Cardiac muscle cell (in vitro differentiated cells and primary cell): ENCODE measurements at places on chromosomes 5 and 9.
A peak's percentile ranks its signal among the peaks of the same experiment; 100 is the strongest.

GRCh38 chr5:83777856-83778255 is 57.2 kb upstream of the HAPLN1 start:
- no peak overlapping the region for H3K27ac ChIP-seq
- no peaks in the 10 kb centered on the region for H3K4me1 ChIP-seq
- no peaks in the 10 kb centered on the region for H3K36me3 ChIP-seq
- no peak overlapping the region for H3K4me3 ChIP-seq
- no peak for DNase-seq
- no peaks in the 10 kb centered on the region for H3K27me3 ChIP-seq

DNA sequence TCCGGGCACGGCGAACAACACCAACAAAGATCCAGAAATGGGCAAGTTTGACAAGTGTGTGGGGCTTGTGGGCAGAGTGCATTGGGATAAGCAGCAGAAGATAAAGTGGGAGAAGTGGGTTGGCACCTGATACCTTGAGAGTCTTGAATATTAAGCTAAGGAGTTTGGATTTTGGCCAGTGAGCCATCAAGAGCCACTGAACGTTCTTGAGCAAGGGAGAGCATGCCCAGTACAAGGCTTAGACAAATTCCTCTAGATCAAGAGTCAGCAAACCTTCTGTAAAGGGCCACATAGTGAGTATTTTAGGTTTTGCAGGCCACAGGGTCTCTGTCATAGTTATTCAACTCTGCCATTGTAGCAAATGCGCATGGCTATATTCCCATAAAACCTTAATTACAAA is 26.6 kb upstream of the TRMT10B start:
- no peak overlapping the region for H3K27ac ChIP-seq
- H3K27me3 ChIP-seq: peaks cover 15% of the 10 kb centered on the region
- DNase-seq: no peak
- H3K4me1 ChIP-seq: no peaks in the 10 kb centered on the region

DNA sequence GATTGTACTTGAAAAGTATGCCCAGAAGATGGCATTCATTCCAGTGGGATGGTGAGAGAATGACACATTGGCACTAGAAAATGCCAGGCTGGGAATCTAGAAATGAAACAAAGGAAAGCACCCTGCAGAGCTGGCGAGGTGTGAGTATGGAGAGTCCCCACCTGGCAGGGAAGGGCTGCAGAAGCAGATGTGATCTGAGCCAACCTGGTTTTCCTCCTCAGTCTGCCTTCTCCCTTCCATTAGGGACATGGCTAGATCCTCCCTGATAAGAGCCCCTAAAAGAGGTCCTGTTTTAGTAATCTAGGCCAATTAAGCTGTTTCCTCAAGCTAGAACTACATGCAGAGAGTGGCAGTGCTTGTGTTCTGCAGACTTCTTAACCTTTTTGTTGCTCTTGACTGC is 24.7 kb upstream of the TNFSF15 start:
- no peaks in the 10 kb centered on the region for H3K4me1 ChIP-seq
- DNase-seq: no peak
- H3K36me3 ChIP-seq: no peaks in the 10 kb centered on the region
- no peak overlapping the region for H3K4me3 ChIP-seq
- no peak overlapping the region for H3K27ac ChIP-seq
- peaks cover 75% of the 10 kb centered on the region for H3K27me3 ChIP-seq

DNA sequence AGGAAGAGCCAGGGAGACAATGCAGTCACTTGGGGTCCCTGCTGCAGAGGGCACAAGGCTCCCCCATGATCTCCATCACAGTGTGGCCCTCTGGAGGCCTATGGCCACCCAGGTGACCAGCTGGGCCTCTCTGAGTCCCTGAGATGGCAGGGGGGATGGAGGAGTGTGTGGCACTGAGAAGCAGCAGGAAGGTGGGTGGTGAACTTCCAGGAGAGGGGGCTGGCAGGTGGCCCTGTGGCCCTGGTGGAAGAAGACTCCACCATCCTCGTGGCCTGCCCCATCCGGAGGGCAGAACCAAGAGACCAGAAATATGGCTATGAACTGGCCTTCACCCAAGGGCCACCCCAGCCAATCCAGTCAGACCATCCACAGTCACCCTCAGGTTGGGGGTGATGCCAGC is 31.7 kb upstream of the AFAP1L1 start:
- peaks cover 58% of the 10 kb centered on the region for H3K27me3 ChIP-seq
- DNase-seq: no peak
- H3K27ac ChIP-seq: no peak overlapping the region
- no peak overlapping the region for H3K4me3 ChIP-seq
- H3K4me1 ChIP-seq: no peaks in the 10 kb centered on the region

GRCh38 chr5:156386976-156387375 is 60.0 kb downstream of the SGCD start:
- DNase-seq: peak; percentile 64
- no peaks in the 10 kb centered on the region for H3K36me3 ChIP-seq
- no peaks in the 10 kb centered on the region for H3K27me3 ChIP-seq
- no peak overlapping the region for H3K4me3 ChIP-seq
- H3K4me1 ChIP-seq: peaks cover 27% of the 10 kb centered on the region

- H3K4me3 ChIP-seq: no peak overlapping the region
- H3K27ac ChIP-seq: no peak overlapping the region
- no peaks in the 10 kb centered on the region for H3K36me3 ChIP-seq
- H3K4me1 ChIP-seq: peaks cover 4% of the 10 kb centered on the region
- no peak for DNase-seq
- H3K27me3 ChIP-seq: no peaks in the 10 kb centered on the region
Measured at GRCh38 chr9:118785456-118785855, 583.8 kb downstream of the BRINP1 start.

DNA sequence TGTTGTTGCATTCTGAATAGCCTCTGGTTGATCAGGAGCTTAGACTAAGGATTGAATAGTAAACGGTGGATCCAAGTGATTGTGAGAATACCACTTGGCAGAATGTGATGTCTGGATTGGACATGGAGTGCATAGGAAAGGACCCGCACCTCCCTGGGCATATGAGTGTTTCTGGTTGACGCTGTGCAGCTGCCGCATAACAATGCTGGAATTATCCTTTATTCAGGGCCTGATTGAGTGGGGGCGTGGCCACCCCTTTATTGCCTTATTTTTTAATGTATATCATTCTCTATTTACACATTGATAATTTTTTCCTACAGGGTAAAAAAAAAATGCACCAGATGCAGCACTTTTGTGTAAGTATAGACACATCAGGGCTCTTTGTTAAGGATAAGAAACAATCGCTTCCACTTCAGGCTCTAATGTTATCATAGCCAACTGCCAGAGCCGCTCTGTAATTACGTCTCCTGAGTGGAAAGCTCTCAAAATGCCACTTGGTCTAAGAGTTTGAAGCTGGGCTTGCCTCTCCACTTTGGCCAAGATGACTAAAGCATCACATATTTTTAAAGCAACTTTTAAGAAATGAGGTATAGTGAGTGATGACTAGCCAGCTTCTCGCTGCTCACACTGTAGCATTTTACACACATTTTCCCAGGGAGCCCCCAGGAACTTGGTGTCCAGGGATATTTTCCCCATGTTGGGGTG is 5.7 kb downstream of the FGD3 start:
- H3K4me3 ChIP-seq: no peak overlapping the region
- no peaks in the 10 kb centered on the region for H3K4me1 ChIP-seq
- peak; percentile 31 for DNase-seq
- H3K27ac ChIP-seq: no peak overlapping the region
- H3K27me3 ChIP-seq: peaks cover 81% of the 10 kb centered on the region

- H3K27me3 ChIP-seq: no peaks in the 10 kb centered on the region
- no peak overlapping the region for H3K27ac ChIP-seq
- H3K4me3 ChIP-seq: no peak overlapping the region
- peak; percentile 28 for DNase-seq
- H3K4me1 ChIP-seq: no peaks in the 10 kb centered on the region
Measured at GRCh38 chr5:75933489-75933888, 149.7 kb upstream of the SV2C start.

DNA sequence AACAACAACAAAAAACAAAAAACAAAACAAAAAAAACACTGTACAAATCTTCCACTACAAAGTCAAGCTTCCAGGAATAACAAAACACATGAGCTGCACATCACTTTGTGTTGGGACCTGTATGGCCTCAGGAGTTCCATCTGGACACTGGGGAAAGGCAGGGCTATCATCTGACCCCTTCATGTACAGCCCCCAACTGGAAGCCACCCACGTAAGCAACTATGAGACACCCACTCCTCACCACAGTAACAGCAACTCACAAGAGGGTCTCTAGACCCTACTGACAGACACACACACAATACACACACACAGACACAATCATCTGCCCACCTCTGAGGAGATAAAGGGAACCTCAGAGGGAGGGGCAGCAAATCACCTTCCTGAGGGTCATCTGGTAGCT is 81.7 kb upstream of the LRRTM2 start:
- H3K27me3 ChIP-seq: no peaks in the 10 kb centered on the region
- H3K36me3 ChIP-seq: no peaks in the 10 kb centered on the region
- no peak overlapping the region for H3K27ac ChIP-seq
- no peak for DNase-seq

DNA sequence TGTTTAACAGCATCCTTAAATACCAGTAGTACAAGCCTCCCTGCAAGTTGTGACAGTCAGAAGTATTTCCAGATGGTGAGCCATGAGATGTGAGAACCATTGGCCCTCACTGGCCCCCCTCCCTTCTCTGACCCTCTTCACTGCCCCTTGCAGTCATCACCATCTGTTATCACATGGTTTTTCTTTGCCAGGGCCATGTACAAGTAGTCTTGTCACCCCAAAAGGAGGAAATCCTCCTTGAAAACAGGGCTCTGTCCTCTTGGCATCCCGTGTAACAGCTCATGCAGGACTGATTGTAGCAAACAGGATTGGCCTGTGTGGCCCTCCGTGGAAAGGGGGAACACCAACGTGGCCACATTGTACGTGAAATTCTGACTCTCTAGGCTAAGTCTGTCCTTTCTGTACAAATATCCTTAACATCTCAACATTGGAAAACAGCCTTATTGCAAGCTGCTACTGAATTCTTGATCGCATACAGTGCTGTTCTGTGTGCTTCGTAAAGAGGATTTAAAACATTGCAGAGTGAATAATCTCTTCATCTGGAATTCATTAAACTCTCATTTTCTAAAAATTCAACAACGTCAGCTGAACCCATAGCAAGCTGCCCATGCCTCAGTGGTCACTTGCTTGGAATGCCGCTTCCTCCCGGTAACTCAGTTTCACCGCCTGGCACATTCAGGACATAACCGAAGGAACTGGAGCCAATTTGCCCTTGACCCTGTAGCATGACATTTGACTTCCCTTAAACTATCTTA is 171.7 kb downstream of the ATPSCKMT start:
- no peak overlapping the region for H3K4me3 ChIP-seq
- no peaks in the 10 kb centered on the region for H3K27me3 ChIP-seq
- no peak overlapping the region for H3K27ac ChIP-seq
- peak; percentile 1 for DNase-seq
